ENCODE measurements at places on chromosomes 7 and 10. TPM values are rescaled to one million over a fixed set of nuclear protein-coding genes. Genes with fewer than 3 reads are reported as not detected.

CCDC136 gene
- total RNA-seq = 9.0 TPM

ARF5 gene
- total RNA-seq = 134 TPM

HTR5A gene
- not detected for total RNA-seq

CYP3A4 gene
- total RNA-seq = not detected

- H3K4me1 ChIP-seq = no peaks in the 10 kb centered on the region
- H3K36me3 ChIP-seq = no peaks in the 10 kb centered on the region
- no peaks in the 10 kb centered on the region for H3K27me3 ChIP-seq
- no peak overlapping the region for H3K4me3 ChIP-seq
- H3K27ac ChIP-seq = no peak overlapping the region
- no peak for DNase-seq
These were observed 843.5 kb downstream of the LRMDA start for GRCh38 chr10:76274933-76275332.

GRCh38 chr7:129986600-129986999 is 33.8 kb upstream of the UBE2H start:
- DNase-seq = no peak
- H3K36me3 ChIP-seq = no peaks in the 10 kb centered on the region
- no peaks in the 10 kb centered on the region for H3K27me3 ChIP-seq
- no peak overlapping the region for H3K4me3 ChIP-seq
- no peak overlapping the region for H3K27ac ChIP-seq
- H3K4me1 ChIP-seq = no peaks in the 10 kb centered on the region

DNA sequence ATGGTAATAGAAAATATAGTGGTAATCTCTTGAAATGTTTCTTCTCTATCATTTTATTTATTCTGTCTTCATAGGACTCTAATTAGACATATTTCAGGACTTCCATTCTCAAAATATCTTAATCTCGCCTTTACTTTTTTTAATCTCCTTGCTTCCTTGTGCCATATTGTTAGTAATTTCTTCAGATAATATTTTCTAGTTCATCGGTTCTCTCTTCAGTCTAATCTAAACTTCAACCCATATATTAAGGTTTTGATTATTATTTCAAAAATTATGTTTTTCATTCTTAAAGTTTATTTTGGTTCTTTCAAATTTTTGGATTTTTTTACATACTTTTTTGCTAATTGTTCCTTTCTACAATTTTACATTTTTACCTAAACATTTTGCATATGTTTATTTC is 237.9 kb upstream of the DGKB start:
- no peak overlapping the region for H3K4me3 ChIP-seq
- H3K27ac ChIP-seq = no peak overlapping the region
- no peak for DNase-seq
- H3K27me3 ChIP-seq = no peaks in the 10 kb centered on the region
- H3K36me3 ChIP-seq = no peaks in the 10 kb centered on the region

- no peak overlapping the region for H3K4me3 ChIP-seq
- H3K27me3 ChIP-seq = no peaks in the 10 kb centered on the region
- no peak for DNase-seq
- H3K27ac ChIP-seq = no peak overlapping the region
- H3K4me1 ChIP-seq = no peaks in the 10 kb centered on the region
These were observed 13.5 kb upstream of the TSPAN13 start for GRCh38 chr7:16739863-16740622.

GRCh38 chr7:112108981-112109380 is 97.2 kb downstream of the DOCK4 start:
- no peak for DNase-seq
- H3K27me3 ChIP-seq = no peaks in the 10 kb centered on the region

DNA sequence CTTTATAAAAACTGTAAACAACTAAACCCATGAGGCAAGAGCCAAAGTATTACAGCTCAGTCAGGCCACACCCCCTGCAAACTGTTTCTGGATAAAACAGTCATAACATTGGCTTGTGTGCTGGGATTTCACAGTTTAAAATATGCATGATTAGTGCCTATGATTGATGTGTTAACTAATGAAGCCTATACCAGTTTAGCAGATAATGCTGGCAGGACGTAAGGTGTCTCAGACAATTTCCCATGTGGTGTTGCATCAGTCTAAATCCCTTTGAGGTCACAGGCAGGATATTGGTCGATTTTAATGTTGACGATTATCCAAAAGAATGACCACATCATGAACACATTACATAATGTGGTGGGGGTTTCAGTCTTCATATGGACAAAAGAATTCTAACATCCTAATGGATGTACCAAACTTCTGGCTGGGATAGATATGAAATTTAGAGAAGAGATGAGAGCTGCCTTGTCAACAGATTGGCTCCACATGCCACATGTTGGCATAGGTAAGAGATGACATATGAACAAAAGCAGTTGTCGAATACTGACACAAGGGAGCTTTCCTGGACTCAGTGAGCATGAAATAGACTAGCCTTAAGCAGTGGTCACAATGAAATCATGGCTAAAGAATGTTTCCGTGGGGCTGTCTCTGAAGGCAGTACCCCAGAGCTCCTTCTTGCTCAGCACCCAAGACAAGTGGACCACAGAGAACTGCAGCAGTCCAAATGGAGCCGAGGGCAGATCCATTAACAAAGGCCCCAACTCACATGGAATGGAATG is 445.6 kb downstream of the GFRA1 start:
- H3K27ac ChIP-seq = no peak overlapping the region
- no peak overlapping the region for H3K4me3 ChIP-seq
- H3K4me1 ChIP-seq = no peaks in the 10 kb centered on the region
- H3K36me3 ChIP-seq = no peaks in the 10 kb centered on the region

Data from CD8-positive, alpha-beta memory T cell (primary cell).